OCI-M1 (cell line): ENCODE measurements at places on chromosomes 6 and 20.

DNA sequence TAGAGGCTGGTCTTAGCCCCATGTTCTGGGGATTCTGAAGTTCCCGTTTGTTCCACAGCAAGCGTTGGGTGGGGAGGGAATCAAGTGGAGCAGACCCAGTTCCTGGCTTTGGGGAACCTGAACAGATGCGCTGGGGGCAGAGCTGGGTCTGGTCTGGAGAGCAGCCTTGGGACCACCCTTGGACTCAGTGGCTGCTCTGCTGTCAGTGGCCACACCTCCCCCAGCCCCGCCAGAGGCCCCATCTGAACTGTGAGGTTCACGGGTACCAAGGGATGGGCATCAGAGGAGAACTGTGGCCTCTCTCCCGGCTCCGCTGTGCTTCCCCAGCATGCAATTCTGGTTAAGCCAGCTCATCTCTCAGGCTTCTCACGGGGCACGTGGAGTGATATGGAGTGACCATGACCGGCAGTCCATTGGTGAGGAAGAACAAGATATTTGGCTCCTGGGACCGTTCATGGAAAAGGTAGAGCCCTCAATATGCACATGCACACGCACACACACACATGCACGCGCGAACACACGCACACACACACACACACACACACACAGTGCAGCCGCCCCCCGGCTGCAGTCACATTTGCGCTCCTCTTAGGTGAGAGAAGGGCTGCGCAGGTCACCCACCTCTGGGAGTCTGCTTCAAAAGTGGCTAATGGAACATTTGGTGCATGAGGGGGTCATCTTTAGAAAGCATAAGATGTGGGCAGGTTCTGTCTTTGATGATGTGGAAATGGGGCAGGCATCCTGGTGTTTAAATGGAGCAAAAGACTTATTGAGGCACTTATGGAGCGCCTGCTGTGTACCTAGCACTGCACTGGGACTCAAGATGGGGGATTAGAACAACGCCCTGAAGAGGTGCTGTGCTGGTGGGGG lies 6.0 kb downstream of the DLGAP4 start:
- DNase-seq, result no peak

DNA sequence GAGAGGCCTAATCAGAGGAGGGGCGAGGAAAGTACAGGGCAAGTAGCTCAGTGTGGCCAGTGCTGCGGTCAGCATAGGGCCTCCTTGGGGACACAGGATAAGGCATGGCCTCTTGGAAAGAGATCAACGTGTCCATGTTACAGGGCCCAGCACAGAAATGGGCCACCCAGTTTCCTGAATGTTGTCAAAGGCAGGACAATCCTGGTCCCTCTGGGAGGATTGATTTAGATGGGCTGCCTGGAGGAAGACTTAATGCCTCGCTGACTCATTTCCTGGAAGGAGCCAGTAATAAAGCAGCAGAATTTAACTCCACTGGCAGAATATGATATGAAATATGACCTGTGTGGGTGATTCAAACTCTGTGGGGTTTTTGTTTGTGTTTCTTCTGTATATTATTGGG lies 16.6 kb downstream of the DDO start:
- DNase-seq, result no peak

DNA sequence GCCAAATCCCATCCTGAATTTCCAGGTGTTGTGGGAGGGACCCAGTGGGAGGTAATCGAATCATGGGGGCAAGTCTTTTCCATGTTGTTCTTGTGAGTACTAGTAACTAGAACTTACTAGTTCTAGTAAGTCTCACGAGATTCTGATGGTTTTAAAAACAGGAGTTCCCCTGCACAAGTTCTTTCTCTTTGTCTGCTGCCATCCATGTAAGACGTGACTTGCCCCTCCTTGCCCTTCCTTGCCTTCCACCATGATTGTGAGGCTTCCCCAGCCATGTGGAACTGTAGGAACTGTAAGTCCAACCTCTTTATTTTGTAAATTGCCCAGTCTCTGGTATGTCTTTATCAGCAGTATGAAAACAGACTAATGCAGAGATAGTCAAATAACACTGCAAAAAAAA lies 122.7 kb upstream of the BEND6 start:
- no peak for DNase-seq

DNA sequence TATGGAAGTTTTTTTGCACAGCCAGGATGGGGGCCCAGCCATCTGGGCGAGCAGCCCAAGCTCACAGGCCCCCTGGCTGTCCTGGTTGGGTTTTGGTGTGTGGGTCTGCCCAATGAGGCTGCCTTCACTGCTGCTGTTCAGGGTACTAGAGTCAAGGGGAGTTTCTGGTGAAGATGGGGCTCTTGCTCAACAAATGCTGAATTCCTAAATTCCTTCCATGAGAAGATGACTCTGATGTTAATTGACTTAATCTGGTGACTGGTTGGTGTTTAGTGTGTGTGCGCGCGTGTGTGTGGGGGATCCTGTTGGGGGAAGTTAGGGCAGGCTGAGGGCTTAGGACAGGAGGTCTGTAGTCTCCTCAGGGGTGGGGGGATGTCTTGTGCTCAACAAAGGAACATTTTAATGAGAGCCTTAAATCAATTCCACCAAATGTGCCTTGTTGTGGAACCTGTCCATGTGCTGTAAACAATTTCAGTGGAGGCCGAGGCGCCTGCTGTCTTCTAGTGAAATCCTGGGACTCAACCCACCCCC lies 1.9 kb downstream of the PTK7 start:
- DNase-seq, result no peak

- peak; percentile 69 for DNase-seq
Observed at GRCh38 chr6:10256113-10256690, 158.7 kb downstream of the TFAP2A start.

DNA sequence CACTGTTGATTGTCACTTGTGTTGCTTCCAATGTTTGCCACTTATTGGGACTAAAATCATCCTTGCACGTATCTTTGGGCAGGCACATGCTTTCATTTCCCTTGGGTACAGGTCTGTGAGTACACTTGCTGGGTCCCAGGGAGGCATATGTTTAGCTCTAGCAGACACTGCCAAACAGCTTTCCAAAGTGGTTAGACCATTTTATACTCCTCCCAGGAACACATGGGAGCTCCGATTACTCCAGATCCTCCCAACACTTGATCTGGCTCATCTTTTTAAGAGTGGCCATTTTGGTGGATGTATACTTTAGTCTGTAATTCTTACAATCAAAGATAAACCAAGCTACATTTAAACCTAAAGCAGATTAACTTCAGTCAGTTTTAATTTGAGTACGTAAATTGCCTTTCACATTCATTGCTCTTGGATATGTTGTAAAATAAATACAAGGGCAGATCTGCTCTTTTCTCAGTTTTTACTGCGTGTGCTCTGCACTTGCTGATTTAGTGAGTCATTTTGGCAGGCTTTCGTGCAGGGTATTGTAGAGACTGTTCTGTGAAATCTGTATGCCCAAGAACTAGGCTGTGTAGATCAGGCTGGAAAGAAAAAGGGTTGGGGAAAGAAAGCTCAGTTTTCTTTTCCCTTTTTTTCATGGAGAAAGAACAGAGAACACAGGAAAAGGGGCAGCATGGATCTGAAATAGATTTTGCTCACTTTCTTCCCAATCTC lies 19.5 kb downstream of the SLC22A1 start:
- DNase-seq, result no peak

DNA sequence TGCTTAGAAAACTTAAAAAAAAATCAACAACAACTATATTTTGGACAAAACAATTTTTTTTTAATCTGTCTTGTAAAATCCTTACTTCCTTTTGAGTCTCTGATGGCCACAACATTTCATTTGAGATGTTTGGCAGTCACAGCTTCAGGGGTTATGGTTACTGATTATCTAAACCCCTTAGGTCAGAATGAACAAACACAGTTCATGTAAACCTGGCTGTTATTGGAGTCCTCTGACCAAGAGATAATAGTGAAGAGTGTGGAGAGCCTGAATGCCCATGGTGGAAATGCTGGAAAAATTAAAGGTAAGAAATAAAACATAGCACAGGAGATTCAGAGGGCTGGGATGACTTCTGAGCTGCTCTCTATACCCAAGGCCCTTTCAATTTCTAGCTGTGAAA lies 38.2 kb downstream of the TMX4 start:
- DNase-seq, result no peak

DNA sequence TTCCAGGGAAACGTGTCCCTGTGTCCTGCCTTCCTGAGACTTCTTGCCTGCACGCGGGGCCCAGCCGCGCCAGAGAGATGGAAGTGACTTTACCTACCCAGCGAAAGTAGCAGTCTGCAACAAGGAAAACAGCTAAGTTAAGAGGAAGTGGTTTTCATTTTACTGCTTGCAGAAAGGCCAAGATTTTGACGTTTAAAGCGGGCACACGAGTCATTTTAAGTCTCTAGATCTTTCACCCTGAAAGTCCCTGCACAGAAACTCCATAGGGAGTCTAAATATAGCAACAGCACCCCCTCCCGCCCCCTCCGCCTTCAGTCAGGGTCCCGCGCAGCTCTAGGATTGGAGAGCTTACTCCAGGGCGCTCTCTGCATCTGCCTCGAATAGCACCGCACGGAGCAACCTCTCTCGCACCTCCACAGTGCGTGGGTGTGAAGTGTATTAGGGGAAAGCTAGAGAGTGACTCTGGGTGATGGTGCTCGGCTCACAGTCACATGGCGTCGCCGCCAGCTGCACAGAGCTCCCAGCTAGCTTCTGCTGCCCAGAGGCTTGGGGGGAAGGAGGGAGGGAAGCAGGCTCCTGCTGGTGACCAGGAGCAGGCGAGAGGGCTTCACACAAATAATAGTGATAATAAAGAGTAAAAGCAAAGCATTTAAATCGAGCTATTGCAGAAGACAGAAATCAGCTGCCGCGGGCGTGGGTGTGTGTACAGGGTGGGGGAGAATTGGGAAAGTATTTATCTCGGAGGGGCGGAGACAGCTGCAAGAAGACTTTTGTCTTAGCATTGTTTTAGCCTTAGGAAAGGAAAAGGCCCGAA lies 1.8 kb upstream of the KCNQ5 start:
- peak; percentile 81 for DNase-seq

DNA sequence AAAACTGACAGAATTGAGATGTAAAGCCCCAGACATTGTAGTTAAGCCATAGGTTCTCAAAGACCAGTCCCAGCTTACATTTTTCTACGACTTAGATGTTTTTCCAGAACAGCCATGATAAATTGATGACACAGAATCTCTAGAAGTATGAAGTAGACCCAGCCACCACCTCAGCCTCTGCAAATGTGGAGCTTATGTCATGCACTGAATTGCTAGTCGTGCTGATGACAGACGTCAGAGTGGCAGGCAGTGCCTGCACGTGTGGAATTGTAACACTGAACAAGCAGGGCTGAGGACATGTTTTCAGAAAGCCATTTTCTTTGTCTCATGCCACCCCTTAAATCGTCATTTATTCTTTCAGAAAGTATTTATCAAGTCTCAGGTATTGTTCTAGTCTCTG lies 72.4 kb upstream of the TMEM181 start:
- DNase-seq, result no peak

GRCh38 chr6:100194535-100194934 lies 200.5 kb upstream of the MCHR2 start:
- DNase-seq, result no peak

DNA sequence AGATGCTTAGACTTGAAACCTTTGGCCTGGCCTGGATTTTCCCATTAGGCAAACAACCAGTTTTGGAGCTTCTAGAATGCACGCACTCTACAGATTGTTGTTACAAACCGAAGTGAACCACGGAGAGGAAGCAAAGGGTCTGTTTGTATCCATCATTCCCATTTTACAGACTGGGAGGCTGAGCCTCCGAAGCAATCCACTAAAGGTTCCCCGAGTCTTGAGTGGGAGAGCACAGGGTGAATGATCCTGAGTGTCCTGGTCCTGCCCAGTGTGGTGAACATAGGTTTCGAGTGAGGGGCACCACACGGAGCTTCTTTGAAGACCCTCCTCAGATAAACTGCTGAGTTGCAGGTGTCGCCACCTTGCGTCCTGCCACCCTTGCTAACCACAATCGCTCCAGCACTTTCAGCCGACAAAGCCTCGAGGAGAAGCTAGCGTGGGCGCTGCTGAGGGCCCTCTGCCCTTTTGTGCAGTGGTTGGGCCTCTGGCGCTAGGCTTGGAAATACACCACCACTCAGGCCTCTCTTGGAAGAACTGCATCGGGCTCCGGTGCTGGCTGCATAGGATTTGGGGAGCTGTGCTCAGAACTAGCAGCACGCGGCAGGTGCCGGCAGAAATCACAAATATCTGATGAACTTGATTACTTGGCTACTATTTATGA lies 1.4 kb upstream of the PRDM13 start:
- DNase-seq, result no peak

- peak; percentile 61 for DNase-seq
Observed at GRCh38 chr6:5989141-5989723, 17.5 kb downstream of the NRN1 start.

DNA sequence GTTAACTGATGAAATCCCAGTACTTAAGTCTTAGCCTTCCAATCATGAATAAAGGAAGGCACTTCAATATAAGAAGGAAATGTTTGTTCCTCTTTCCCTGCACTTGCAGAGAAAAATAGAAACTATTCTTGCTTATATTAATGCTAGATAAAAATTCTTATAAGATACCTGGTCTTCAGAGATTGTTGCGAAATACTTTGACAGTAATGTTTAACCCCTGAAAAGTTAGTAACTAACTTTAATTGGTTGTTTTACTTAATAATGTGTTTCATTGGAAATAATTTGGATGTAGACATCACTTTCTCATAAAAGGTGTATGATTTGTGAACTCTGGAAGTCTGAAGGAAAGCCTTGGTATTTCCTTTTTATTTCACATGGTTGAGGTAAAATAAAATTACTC lies 294.2 kb upstream of the SYNCRIP start:
- DNase-seq, result no peak

- peak; percentile 75 for DNase-seq
Observed at GRCh38 chr6:142692942-142693341, 252.0 kb downstream of the HIVEP2 start.

- no peak for DNase-seq
Observed at GRCh38 chr20:51562027-51562331, 19.5 kb upstream of the NFATC2 start.

DNA sequence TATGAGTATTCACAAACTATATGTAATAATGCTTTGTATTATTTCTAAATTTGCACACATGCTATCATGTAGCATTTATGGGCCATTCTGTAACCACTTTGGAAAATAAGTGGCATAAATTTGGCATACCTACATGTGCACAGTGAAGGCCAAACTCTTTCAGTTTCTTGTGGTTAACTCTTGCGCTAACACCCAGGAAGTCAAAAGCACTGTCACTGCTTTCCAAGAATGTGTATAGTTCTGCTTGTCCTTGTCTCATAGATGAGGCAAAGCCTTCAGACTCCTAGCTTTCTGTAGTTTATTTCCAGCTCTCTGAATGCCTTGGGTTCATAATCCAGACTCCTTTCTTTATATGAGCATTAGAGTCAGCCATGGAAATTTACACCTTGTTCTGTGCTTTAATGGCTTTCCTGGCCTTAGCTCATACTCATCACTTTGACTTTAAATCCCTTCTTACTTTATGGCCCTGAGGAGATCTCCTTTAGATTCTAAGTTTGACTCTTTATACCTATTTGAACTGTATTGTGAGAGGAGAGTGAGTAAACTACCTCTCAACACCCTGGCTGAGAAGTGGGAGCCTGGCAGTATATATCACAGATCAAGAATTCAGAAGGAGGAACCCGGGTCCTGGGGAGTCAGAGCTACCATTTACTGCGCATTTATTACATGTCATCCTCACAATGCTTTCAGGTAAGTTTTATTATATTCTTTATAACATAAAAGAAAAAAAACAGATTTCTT lies 949 bp upstream of the SLC17A3 start:
- peak; percentile 84 for DNase-seq
